Choroid plexus epithelial cell (primary cell): ENCODE measurements at places on chromosomes 11 and 22.
A peak's percentile ranks its signal among the peaks of the same experiment; 100 is the strongest.

DNA sequence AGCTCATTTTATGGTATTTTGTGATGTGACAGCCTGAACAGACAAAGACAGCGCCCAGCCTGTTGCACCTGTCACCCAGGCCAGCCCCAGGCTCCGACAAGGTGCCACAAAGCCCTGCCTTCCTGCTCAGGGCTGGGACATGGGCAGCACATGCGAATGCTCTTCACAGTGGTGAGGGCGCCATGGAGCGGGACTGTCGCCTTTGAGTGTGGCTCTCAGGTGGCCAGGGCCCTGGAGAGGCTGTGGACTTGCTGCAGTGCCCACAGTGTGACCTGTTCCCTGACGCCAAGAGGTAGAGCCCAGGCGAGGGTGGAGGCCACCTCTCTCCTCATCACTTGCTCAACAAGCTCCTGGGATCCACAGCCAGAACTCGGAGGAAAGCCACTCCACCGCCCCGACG, 346.3 kb downstream of the SHANK2 start:
- DNase-seq = no peak

GRCh38 chr11:122342089-122342744, 226.2 kb upstream of the BLID start:
- no peak for DNase-seq

DNA sequence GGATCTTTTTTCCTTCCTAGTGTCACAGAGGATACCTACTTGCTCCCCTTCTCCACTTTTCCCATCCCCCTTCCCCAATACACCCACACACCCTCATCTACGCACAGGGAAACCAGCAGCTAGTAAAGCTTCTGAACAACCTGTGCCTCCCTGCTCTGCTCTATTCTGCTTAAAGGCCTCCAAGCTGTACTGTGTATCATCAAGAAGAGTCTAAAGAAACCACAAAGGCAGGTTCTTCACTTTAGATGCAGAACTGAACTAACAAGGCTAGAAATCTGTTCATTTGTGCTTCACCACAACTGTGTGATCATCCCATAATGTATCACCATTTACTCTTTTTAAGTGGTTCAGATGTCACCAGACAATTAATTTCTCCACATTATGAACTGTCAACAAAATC, 132.5 kb downstream of the SGSM3 start:
- DNase-seq = no peak

DNA sequence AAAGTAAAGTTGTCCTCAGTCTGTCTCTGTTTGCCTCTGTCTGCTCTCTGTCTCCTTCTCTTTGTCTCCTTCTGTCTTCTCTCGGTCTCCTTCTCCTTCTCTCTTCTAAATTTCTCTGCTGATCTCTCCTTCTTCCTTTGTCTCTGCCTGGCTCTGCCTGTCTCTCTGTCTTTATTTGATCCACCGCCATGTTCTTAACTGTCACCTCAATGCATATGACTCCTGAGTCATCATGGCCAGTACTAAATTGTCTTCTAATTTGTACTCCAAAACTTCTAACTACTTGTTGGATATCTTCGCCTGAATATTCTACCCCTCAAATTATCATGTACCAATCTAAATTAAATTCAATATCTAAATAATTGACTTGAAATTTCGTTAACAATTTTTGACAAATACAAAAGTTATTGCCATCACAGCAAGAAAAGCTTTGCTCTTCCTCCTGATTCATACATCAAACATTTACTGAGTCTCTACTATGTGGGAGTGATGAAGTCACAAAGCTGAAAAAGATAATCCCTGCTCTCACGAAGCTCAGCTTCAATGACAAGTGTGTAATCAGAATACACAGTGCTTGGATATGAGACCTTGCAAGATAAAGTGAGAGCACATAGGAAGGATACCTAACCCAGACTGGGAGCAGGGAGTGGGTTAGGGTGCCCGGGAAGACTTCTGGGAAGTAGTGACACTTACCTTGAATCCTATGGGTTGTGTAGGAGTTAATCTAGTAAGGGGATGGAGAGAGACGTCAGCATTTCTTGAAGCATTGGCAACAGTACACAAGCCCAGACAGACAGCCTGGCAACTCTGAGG, 193.0 kb downstream of the MAML2 start:
- peak; percentile 65 for DNase-seq

GRCh38 chr11:76207642-76208401, 1.5 kb upstream of the WNT11 start:
- DNase-seq = peak; percentile 80

GRCh38 chr11:95599959-95600586, 189.5 kb downstream of the FAM76B start:
- DNase-seq = no peak

GRCh38 chr11:17508306-17508705, 31.7 kb upstream of the ABCC8 start:
- DNase-seq = peak; percentile 14

DNA sequence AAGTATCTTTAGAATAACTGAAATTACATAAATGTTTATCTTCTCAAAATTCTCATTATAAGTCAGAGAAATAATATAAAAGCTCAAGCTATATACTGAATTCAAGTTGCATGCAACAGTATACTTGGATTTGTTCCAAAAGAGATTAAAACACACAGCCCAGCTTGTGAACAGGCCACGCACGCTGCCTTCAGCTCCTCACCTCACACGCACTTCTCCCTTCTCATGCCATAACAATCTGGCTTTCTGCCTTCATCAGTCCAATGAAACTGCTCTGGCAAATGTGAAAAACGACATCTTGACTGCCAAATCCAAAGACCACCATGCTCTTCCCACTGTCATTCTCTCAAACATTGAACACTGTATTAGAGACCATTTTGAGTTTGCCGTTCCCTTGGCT, 22.1 kb downstream of the ATP6V1E1 start:
- peak; percentile 69 for DNase-seq

DNA sequence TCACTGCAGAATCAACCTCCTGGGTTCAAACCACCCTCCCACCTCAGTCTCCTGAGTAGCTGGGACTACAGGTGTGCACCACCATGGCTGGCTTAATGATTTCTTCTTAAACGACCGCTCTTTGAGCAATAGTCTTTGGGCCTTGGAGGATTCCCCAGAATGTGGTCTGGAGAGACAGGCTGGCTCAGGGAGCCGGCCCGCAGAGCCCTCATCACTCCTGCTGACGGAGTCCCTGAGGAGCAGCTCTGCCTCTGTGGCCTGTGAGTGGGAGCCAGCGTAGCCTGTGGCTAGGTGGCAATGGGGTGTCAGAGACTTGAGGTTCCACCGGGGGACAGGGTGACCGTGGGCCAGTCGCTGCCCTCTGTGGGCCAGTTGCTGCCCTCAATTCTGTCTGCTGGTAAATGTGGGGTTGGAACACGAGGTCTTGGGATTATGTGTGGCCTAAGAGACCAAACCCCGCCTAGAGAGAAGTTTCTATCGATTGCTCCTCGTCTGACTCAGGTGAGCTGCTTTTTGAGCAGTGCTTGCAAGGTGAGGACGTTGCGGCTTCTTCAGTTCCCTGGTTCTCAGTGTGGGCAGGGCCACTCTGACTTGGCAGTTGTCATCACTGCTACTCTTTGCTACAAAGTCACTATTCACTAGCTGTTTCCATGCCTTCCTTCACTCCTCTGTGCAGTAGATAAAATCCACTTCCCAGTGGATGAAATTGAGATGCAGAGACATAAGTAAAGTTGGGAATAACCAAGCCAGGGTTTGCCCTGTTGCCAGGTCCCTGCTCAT, 124.8 kb upstream of the NECTIN1 start:
- DNase-seq = no peak

GRCh38 chr22:35761037-35761436, 43.4 kb downstream of the APOL5 start:
- DNase-seq = peak; percentile 57

GRCh38 chr11:9263840-9264315, 1.3 kb downstream of the DENND5A start:
- peak; percentile 30 for DNase-seq

GRCh38 chr11:98180511-98180910, 840.2 kb upstream of the CNTN5 start:
- DNase-seq = no peak

DNA sequence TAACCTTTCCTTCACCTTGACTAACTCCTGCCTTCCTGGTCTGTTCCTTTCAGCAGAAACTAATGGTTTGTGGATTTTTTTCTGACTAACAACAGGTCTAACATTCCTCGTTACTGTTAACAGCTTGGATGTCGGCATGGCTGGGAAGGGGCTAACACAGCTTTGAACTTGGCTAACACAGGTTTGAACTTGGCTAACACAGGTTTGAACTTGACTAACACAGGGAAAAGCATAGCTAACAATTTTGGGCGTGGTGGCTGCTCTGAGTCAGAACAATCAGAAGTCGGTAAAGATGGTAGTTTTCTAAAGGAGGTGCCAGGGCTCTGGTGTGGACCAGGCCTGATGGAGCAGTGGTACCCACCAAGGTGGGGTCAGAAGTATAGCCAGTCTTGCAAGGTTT, 16.1 kb downstream of the MIAT start:
- DNase-seq = peak; percentile 22
